ENCODE measurements at places on chromosomes 5 and 9.

DNA sequence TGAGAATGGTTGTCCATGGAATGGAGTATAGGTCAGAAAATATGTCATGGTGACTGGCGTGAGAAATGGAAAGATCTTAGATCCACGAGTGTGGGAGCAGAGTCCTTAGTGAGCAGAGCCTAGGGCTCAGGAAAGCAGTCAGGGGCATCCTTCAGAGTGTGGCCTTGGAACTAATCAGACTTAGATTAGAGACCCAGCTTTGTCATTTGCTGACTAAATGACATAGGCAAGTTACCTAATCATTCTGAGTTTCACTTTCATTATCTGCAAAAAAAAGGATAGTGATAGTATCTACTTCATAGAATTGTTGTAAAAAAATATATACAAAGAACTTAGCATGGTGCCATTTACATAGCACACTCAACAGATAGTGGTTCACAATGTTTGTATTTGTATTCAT lies 24.3 kb upstream of the SLIT3 start:
- no peak for DNase-seq

GRCh38 chr9:134968823-134969090 lies 51.0 kb upstream of the FCN1 start:
- DNase-seq, result no peak

DNA sequence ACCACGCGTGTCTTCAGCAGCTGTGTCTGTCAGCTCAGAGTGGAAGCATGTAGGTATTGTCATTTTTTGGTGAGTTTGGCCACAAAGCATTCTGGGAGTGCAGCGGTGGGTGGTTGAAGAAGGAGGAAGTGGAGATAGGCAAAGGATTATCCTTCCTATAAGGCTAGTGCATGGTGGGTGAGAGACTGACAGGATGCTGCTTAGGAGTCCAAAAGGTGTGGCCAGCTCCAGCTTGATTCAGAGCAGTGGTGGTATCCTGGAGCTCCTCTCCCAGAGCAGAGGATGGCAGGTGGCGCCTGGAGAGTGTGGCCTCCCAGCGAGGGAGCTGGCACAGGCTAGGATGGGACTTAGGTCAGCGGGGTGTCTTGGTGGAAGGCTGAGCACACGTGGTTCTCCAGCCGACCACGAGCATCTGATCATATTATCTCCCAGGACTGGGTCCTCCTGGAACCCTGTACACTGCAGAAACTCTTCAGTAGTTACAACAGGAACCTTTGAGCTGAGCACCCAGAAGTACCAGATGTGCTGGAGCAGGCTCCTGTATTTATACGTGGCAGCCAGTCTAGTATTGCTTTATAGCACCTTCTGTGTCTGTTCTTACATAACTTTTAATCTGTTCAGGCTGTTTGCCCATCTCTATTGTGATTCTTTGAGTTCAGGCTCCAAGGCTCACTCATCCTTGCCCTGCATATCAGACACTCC lies 29.6 kb downstream of the MAML1 start:
- DNase-seq, result peak; percentile 18

- no peak for DNase-seq
Measured at GRCh38 chr5:149006426-149006825, 56.4 kb downstream of the SH3TC2 start.

- no peak for DNase-seq
Measured at GRCh38 chr5:138369261-138369660, 16.8 kb downstream of the KDM3B start.

- DNase-seq, result no peak
Measured at GRCh38 chr9:34370970-34371880, 5.5 kb downstream of the MYORG start.

DNA sequence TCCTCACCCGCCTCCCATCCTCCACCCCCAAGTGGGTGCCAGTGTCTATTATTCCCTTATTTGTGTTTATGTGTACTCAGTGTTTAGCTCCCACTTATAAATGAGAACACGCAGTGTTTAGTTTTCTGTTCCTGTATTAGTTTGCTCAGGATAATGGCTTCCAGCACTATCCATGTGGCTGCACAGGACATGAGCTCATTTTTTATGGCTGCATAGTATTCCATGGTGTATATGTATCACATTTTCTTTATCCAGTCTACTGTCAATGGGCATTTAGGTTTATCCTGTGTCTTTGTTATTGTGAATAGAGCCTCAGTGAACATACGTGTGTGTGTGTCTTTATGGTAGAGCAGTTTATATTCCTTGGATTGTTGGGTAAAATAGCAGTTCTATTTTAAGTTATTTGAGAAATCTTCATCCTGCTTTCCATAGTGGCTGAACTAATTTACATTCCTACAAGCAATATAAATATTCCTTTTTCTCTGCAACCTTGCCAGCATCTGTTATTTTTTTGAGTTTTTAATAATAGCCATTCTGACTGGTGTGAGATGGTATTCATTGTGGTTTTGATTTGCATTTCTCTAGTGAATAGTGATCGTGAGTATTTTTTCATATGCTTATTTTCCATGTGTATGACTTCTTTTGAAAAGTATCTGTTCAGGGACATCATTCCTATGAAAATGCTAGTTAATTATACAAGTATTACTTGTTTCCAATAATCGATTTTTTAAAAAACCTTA lies 164.0 kb upstream of the CCDC152 start:
- no peak for DNase-seq

DNA sequence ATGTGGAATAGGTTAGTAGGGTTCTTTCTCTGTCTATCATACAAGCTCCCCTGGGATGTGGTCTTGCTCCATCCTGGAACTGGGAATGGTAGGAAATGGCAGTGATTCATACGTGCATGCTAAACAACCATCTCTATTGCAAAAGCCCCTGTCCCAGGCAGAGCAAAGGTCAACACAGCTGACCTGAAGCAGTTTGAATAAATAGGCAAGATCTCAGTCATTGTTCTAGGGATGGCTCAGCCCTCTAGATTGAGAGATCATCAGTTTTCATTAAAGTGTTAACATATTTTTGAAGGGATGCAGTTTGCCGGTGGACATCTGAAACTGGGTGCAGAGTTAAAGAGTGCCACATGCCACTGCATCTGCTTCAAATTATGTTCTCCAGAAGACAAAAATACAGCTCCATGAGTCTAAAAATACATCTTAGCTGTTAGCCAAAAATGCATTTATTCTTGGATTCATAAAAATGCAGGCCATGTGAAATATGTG lies 224.1 kb downstream of the ESM1 start:
- no peak for DNase-seq

GRCh38 chr9:26375448-26375847 lies 517.2 kb downstream of the CAAP1 start:
- DNase-seq, result no peak

DNA sequence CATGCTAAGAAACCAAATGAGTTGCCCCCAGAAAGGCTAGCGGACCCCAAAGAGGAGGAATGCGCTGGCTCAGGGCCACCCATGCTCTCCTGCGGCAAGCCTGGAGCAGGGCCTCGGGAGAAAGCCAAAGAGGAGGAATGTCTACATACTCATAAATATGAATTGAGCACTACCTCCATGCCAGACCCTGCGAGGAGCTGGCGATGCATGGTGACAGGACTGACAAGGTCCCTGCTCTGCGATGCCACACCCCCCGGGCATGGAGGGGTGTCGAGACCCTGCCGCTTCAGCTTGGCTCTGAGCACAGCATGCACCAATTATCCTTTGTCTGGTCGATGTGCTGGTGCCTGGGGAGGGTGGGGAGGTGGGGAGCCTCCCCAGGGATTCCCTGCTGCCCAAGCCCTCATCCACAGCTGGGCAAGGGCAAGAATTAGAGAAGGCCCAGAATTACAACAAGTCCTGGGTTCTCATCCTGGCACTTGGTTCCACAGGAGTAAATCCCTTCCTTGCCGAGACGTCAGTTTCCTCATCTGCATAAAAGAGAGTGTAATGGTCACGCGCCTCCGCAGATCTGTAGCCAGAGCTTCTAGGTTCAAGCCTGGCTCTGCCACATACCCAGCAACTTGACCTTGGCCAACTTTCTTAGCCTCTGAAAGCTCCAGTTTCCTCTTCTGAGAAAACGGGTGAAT lies 74.4 kb downstream of the FAM114A2 start:
- DNase-seq, result no peak

DNA sequence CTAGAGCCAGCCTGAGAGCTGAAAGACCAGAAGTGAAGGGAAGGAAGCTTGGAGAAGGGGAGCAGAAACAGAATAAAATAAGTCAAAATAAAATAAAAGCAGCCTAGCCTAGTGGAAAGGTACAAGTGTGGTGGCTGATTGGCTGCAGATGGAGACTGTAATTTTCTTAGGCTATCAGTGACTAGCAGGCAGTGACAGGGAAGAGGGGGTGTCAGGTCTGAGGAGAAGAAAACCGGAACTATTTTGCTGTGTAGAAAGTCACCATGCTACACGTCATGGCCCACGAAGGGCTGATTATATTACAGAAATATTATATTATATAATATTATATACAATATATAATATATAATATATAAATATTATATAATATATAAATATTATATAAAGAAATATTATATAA lies 98.1 kb upstream of the TAF11L2 start:
- DNase-seq, result no peak

- DNase-seq, result no peak
Measured at GRCh38 chr5:171388816-171389168, 1.1 kb downstream of the NPM1 start.

GRCh38 chr5:175472378-175472777 lies 6.0 kb upstream of the SFXN1 start:
- DNase-seq, result no peak

DNA sequence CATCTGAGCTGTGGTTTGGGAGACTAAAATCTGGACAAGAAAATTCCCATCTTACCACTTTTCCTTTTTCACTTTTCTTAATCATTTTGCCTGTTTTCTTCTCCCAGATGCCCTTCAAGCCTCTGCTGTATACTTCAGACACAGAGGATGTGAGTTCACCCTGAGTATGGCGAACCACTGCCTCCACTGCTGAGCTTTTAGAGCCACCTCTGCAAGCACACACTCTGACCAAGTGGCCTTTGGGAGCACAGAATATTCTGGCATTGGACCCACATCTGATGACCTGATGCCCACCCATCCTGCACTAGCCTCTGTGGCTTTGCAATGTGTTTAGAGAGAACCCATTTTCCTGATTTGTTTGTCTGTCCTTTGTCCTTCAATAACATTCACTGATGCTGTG lies 32.5 kb downstream of the TERT start:
- no peak for DNase-seq

- no peak for DNase-seq
Measured at GRCh38 chr9:77798140-77798539, 150.0 kb upstream of the GNA14 start.

Data from HT-29 (cell line).